ENCODE measurements at places on chromosomes 4 and X.
A peak's percentile ranks its signal among the peaks of the same experiment; 100 is the strongest.

DNA sequence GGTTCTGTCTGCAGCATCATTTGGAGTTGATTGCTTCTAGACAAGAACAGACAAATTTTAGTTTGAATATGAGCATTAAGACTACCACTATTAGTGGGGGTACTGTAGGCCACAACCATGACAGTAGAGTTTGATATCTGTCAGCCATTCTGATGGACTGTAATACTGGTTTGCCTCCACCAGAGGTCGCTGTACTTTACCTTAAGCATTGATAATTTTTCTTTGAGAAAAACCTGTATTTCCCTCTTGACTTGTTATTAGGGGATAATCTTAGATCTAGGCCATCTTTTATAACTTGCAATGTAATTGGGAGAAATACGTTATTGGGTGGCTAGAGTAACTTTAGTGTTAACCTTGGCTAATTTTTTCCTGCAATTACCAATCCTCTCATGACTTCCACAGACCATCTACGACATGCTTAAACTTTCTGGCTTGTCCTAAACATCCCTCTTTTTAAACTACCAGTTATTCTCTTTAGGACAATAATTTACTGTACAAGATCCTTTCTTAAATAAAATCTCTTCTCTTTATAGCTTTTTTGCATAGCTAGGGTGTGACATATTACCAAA lies 562.4 kb downstream of the MAGEB5 start:
- no peak for DNase-seq

DNA sequence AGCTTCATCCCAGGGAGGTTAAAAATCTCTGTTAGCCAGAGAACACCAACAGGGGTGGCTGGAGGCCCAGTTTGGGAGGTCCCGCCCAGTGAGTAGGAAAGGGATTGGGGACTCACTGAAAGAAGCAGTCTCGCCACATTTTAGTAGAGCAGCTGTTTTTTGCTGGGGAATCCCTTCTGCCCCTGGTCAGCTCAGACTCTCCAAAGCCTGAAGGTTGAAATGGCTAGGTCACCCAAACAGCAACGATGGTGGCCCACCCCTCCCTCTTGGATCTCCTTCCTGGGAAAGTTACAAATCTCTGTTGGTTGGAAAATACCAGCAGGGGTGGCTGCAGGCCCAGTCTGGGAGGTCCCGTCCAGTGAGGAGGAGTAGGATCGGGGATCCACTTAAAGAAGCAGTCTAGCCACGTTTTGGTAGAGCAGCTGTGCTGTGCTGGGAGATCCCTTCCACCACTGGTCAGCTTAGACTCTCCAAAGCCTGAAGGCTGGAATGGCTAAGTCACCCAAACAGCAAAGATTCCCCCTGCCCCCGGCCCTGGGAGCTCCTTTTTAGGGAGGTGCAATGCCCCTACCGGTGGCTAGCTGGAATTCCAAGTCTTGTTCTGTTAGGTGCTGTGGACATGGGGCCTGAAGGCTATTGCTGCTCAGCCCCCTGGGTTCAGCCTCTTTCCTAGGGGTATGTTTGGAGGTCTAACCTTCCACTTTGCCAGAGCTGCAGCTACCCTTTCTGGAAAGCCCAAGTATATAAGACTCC lies 40.0 kb upstream of the TEX13A start:
- DNase-seq: no peak

DNA sequence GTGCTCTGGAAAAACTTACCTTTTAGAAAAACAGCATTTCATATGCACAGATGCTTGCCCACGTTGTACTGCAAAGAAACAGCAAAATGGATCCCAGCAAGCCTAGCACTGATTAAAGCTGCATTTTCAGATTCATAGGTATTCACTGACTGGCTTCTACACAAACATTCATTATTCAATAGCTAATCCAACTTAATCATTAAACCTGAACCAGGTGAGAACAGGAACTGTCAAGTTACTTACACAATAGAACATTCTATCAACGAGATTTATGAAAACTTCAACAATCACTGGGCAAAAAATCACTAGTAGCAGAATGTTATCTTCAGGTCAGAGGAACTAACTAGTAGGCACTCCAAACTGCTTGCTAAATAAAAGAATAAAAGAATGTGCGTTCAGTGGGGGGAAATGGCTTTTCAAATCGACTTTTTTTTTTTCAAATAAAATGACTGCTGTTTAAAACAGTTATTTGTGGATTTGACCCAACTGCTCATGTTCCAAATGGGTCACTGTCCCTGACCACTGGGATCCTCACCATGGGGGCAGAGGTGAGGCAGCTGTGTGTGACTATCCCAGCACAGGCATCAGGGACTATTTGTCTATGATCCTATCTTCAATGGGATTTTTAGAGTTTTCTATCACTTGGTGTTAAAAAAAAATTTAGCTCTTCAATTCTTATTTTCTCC lies 42.3 kb downstream of the STX18 start:
- no peak for DNase-seq

- DNase-seq: no peak
These were observed 95.4 kb upstream of the NUDT6 start for GRCh38 chr4:123017636-123018395.

- peak; percentile 0 for DNase-seq
These were observed 74.4 kb upstream of the RBMX start for GRCh38 chrX:136954930-136955329.

- DNase-seq: no peak
These were observed 30.5 kb upstream of the ENPP6 start for GRCh38 chr4:184248216-184248615.

DNA sequence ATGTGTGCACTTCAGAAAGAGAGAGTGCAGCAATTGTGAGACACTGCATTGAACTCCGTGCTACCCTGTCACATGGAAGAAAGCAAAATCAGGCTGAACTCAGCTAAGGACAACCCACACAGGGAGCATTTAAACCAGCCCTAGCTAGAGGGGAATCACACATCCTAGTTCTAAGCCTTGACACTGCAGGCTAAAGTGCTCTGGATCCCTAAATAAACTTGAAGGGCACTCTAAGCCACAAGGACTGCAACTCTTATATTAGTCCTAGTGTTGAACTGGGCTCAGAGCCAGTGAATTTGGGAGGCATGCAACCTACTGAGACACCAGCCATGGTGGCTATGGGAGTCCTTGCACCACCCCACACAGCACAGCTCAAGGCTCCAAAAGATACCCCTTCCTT lies 311.9 kb downstream of the OPHN1 start:
- DNase-seq: no peak
